ENCODE measurements at places on chromosomes 5 and 9. TPM values are rescaled to one million over a fixed set of nuclear protein-coding genes. Genes with fewer than 3 reads are reported as not detected.

- DNase-seq = no peak
Observed at GRCh38 chr5:151082282-151082902, 1.6 kb upstream of the TNIP1 start.

The INSL4 gene
- not detected for total RNA-seq

The ENTREP1 gene
- total RNA-seq = 8.0 TPM

The GOLM1 gene
- total RNA-seq = 16.1 TPM

The IFNK gene
- not detected for total RNA-seq

The PLEKHG4B gene
- 0.60 TPM for total RNA-seq

Measured in omental fat pad (tissue), 4 donors.